Amygdala (tissue), 56 donors: ENCODE measurements at places on chromosomes 1 and 21.

DNA sequence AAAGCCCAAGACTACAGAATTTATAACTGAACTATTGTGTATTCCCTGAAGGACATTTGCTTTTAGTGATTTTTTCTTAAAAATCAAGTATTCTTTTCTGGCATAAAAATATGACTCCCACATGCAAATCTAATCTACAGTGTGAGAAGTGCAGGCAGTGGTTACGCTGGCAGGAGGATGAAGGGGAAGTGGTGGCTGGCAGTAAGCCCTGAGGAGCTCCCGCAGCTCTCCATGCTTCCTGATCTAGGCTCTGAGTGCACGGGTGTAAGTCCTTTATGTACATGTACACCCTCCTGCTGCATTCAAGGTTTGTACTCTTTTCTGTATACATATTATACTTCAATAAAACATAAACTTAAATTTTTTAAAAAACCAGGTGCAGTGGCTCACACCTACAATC is 67.5 kb upstream of the PRDX6 start:
- DNase-seq, result no peak

GRCh38 chr1:174786760-174787159 is 213.0 kb upstream of the CACYBP start:
- DNase-seq, result no peak

GRCh38 chr1:246537441-246537840 is 28.6 kb downstream of the TFB2M start:
- DNase-seq, result no peak

DNA sequence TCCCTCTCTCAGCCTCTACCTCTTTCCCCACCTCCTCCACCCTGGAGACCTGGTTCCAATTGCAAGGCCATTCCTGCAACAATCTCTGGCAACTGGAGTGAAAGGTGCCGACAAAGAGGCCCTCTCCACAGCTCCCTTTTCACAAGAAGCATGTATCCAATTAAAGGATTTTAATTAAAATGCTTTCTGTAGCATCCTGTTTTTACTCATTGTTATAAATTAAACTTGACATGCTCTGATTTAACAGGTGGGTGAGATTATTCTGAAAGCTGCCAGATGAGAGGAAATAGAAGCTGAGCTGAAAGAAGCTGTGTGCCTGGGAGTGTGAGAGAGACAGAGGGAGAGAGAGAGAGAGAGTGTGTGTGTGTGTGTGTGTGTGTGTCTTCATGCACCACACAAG is 160.5 kb downstream of the TBX15 start:
- DNase-seq, result no peak

DNA sequence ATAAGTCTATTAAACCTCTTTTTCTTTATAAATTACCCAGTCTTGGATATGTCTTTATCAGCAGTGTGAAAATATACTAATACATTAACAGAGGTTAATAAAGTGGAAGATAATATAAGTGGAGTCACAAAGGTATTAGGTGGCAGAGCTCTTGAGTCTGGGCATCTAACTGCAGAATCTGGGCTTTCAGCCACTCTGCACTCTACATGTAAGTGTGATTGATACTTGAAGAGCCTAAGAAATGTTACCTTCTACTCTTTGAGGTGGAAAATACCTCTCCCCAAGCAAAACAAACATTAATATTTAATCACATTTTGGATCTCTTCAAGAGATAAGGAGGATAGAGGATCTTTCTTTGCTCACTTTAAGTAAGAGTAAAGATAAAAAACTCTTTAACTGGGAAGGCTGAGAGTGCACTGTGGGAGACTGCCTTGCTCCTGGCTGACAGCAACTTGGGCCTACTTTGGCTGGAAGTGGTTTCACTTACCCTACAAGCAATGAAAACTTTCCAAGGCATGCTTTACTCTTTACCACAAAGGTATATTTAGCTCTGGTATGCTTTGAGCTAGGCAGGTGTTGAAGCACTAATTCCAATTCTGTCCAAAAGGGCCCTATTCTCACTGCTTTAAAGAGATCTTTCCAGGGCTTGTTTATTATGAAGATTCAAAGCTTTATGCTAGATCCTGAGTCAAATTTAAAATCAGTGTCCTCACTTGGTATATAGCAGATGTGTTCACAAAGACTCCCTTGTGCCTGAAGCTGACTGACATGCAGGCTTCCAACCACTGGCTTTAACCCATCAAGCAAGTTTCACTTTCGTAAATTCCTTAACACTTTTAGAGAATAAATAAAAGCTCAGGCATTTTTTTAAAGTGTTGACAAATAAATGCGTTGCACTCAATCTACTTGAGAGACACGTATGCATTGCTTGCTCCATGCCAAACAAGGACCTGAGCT is 245.3 kb upstream of the ZP4 start:
- no peak for DNase-seq

DNA sequence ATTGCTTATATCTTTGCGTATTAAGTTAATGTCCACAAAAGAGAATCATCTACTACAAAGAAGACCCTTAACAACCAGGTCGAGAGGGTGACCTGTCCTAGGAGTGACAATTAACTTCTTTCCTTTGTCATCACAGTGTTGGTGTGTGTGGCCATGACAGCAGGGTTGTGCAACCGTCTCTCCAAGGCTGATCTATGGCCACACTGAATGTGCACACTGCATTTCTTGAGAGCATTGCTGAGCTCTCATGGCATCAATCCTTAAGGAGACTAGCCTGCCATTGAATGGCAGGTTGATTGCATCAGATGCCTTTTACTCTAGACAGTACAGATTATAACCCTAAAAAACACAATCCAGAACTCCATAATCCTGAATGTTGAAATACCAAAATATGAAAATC is 86.5 kb upstream of the OLFM3 start:
- DNase-seq, result no peak

DNA sequence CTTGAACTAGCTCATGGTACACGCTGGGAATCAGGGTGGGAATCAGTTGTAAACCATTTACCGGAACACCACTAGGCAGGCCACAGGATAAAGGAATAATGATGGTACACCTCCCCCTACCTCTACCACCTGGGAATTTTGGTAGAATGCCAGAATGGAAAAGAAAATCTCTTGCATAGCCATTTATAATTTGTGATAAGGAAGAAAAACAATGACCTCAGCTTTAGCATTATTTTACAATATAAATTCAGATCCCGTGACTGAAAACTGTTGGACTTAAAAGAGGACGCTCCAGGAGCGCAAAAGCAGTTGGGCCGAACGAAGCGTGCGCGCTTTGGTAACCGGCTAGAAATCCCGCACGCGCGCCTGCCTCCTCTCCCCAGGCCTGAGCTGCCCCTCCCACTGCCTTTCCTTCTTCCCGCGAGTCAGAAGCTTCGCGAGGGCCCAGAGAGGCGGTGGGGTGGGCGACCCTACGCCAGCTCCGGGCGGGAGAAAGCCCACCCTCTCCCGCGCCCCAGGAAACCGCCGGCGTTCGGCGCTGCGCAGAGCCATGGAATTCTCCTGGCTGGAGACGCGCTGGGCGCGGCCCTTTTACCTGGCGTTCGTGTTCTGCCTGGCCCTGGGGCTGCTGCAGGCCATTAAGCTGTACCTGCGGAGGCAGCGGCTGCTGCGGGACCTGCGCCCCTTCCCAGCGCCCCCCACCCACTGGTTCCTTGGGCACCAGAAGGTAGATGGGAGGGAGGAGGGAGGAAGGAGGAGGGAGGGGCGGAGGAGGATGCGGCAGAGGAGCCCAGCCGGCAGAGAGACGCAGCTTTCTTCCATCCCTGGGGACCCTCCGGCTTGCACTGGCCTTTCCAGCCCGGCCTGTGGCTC is at the start of gene CYP4X1:
Gene CYP4X1 (plus strand): TSS at position 402 of the 873 bp plus-strand sequence. CDS start 149 bp downstream, at position 551.
- peak; percentile 28 for DNase-seq

- no peak for DNase-seq
These were observed 48.6 kb downstream of the HIVEP3 start for GRCh38 chr1:41870076-41870562.

GRCh38 chr1:218414060-218414728 is 69.1 kb downstream of the TGFB2 start:
- DNase-seq, result no peak

GRCh38 chr1:247440001-247440620 is 17.8 kb downstream of the OR2B11 start:
- no peak for DNase-seq

- no peak for DNase-seq
These were observed 10.4 kb downstream of the JUN start for GRCh38 chr1:58773406-58773840.

DNA sequence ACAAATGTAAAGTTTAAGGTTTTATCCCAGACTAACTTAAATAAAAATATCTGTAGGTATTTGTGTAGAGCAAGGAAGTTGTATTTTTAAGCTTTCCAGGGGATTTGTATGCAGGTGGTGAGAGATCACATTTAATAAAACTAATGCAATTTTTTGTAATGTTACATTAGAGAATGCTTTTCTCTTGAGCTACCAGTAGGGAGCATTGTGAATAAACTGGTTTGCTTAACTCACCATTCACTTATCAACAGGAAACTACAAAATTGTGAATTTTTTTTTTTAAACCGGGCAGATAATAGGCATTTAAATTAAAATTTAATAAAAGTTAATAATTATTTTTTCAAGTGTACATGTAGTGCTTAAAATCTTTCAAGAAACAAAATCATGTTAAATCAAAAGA is 78.6 kb downstream of the IVNS1ABP start:
- no peak for DNase-seq

GRCh38 chr1:153212201-153212600 is 5.2 kb upstream of the PRR9 start:
- no peak for DNase-seq

GRCh38 chr1:179263121-179263520 is 30.5 kb upstream of the SOAT1 start:
- no peak for DNase-seq

GRCh38 chr1:45621895-45622523 is 1.8 kb downstream of the CCDC17 start:
- DNase-seq, result no peak

GRCh38 chr1:150552911-150553289 is 3.7 kb downstream of the ADAMTSL4 start:
- no peak for DNase-seq

GRCh38 chr1:218281285-218281684 is 3.8 kb upstream of the RRP15 start:
- no peak for DNase-seq

GRCh38 chr1:34354367-34354766 is 177.7 kb downstream of the C1orf94 start:
- no peak for DNase-seq

GRCh38 chr1:30189818-30190500 is 533.4 kb downstream of the MATN1 start:
- DNase-seq, result no peak

- no peak for DNase-seq
These were observed 3.2 kb downstream of the SPSB1 start for GRCh38 chr1:9295884-9296283.

DNA sequence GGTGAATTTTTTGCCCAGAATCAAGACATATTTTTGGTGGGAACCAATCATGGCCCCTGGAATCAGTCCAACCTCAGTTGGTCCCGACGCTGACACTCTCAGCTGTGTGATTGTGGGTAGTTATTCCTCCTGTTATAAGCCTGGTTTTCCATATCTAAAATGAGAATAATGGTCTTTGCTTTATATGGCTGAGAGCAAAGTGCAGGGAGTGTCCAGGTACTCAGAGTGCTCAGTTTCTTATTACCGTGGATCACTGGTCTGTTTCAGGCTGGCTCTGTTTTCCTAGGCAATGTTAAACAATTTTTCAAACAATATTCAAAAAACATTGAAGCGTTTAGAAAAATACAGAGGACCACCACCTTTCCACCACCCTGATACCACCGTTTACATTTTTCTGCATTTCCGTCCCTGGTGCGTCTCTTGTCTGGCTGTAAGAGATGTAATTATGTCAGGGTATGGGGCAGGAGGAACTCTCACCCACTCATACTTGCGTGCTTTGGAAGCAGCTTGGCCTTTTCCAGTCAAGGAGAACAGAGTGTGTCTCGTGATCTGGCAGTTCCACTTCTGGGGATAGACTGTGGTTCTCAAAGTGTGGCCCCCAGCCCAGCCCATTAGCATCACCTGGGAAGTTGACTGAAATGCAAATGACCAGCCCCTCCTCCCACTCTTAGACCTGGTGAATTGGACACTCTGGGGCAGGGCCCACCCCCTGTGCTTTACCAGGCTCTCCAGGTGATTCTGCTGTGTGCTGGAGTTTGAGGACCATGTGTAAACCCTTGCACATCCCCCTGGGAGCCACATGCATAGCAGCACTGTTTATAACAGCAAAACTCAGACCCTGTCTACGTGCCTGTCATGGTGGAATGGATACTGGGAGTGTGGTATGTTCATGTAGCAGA is 6.8 kb downstream of the MX1 start:
- no peak for DNase-seq

DNA sequence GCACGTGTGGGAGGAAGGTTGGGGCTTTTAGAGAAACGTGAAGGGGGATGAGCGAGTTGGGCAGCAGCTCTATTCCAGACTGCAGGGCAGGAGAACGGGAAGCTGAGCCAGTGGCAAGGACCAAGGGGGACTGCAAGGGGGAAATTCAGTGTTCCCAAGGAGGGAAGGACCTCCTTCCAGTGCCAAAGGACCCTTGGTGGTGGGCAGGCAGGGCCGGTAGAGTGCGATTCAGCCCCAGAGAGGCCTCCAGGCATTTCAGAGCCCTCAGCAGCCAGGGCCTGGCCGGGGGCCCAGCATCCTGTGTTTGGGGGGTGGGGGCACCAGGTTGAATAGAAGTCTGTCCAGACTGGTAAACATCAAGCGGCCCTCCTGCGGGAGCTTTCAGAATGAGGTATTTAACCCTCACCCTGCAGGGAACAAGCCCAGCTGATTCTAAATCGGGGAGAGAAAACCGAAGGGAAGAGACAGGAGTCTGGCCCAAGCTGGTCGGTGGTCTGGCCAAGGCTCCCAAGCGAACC is 2.3 kb downstream of the COL9A2 start:
- DNase-seq, result no peak

GRCh38 chr1:94734963-94735901 is 84.9 kb upstream of the SLC44A3 start:
- DNase-seq, result no peak

DNA sequence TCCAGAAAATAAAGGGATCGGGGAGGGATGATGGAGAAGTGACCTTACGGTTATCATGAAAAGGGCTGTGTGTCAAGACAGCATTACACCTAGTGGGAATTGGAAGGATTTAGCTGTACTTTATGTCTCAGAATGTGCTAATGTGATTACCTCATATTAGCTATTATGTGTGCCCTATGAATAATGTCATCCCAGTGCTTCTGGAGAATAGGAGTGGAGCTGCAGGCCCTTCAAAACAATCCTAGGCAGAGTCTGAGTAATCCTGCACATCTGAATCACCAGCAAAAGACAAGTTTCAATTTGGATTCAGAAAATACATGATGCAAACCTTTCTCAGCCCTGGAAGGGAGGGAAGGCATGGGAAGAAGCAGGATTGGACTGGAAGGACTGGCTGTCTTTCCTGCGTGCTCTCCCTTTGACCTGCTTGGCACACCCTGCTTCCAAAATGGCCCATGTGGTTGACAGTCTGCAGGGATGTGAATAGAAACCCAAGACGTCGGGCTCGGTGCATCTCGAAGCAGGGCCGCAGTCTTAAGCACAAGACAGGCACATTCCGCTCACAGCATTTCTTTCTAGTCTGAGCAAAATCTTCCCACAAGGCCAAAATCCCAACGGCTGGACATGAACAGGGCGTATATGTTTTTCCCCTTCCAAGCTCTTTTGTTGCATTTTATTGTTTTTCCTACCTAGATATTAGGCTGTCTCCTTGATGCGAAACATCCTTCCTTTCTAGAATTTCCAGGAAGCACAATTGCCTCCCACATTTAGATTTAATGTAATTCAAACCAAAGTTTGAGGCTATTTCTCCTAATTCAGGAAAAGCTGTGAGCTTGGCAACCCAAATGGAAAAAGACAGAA is 54.3 kb upstream of the TARBP1 start:
- DNase-seq, result no peak

GRCh38 chr1:115453666-115454065 is 115.6 kb upstream of the NGF start:
- no peak for DNase-seq

- no peak for DNase-seq
These were observed 2.1 kb downstream of the COL6A2 start for GRCh38 chr21:46100020-46100419.
